ENCODE measurements at places on chromosomes 1 and 21.

DNA sequence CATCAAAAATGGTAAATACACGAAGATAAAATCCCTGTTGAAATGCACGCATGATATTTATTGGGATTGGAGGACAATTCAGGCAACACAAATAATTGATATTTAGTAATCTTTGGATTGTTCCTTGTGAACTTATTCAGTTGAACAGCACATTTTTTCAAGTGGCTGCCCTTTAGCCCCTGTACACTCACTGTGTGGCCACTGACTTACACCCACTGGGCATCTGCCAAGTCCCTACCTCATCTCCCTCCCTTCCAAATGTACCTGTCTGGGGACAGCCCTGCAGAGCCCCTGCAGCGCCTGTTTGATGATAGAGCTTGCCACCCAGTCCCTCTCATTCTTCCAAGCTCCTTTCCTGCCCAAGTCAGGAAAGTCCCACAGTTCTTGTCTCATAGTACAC, 154.3 kb downstream of the GLUL start:
- DNase-seq, result no peak

GRCh38 chr1:39776400-39776713, 5.2 kb upstream of the OXCT2 start:
- DNase-seq, result no peak

DNA sequence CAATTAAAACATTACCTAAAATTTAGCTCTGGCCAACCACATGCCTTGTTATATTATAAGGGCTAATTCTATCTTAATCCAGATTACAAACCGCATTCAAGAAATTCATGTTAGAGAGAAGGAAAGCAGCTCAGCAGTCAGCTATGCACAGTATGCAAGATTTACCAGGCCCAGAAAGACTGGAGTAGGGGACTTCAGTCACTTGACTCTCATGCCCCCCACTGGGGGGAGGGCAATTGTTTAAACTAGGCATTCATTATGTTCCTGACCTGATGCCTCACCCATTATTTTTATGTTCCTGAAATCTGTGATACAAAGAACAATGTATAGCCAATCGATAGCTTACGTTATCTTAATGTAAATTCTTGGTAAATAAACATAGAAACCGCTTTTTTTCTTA, 96.9 kb downstream of the ZNF644 start:
- no peak for DNase-seq

GRCh38 chr1:220631238-220631815, 58.8 kb upstream of the C1orf115 start:
- DNase-seq, result no peak

DNA sequence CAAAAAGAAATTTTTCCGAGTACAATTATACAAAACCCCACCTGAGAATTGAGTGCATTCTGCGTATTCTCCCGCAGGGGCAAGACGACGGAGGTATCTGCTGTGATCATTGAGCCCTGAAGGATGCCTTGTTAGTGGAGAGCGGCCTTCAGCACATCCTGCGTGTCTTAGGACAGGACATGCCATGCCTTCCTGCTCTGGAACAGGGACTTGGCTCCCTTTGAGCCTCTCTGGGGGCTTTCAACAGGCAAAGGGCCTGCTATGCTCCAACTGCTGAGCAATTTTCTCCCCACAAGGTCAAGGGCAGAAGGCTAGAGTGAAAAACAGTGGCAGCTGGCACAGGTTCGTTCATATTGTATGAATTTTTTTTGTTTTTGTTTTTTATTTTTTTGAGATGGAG, 52.4 kb downstream of the TOR1AIP2 start:
- no peak for DNase-seq

GRCh38 chr1:77542813-77543420, 139.5 kb downstream of the ZZZ3 start:
- no peak for DNase-seq

- DNase-seq, result peak; percentile 80
These were observed at the start of gene IARS2 for GRCh38 chr1:220094016-220094911. Gene IARS2 (plus strand): TSS chr1:220094132. CDS start chr1:220094217, 85 bp downstream.

- no peak for DNase-seq
These were observed 38.3 kb downstream of the SNAP47 start for GRCh38 chr1:227773558-227773957.

DNA sequence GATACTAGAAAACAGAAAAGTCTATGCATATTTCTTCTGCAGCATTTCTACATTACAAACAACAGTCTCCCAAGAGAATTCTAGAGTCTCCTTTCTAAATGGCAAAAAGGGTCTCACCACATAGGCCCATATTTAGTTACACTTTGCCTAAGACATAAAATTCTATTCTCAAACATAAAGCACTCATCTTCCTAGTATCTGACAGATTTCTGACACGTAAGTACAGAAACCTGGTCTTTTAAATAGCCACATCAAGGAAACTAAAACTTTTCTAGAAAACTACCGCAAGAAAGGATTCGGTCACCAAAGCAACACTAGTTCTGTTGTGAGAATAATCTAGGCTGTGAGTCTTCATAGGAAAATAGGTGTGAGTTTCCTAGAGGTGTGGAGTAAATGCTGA, 33.6 kb upstream of the CTSK start:
- no peak for DNase-seq

DNA sequence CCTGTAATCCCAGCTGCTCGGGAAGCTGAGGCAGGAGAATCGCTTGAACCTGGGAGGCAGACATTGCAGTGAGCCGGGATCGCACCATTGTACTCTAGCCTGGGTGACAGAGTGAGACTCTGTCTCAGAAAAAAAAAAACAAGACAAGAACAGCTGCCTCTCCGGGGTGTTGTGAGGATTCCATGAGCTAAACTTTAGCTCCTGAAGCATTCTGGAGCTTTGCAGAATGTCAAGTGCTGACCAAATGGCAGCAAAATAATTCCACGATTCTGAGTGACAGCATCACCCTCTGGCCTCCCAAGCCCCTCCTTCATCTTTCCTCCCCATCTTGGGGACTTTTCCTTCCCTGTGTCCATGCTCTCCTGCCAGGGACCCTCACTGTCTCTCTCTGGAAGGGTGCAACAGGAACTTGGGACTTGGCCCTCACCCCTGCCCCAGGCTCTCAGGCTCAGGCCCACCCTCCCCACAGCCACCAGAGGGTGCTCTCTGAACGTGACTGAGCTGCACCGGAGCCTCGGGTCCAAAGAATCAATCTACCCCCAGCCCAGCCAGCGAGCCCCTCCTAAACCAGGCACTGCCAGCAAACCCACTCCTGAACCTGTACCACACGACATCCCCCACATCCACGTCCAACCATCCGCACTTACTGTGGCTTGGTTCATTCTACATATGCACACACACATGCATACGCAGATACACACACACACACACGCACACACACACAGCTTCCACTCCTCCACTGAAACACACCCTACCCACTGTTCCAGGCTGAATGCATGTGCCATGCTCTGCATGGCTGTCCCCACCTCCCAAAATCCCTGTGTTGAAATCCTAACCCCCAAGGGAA, 45.7 kb downstream of the ACOT7 start:
- DNase-seq, result peak; percentile 59

- no peak for DNase-seq
These were observed 27.7 kb upstream of the VWA5B1 start for GRCh38 chr1:20262810-20263534.

DNA sequence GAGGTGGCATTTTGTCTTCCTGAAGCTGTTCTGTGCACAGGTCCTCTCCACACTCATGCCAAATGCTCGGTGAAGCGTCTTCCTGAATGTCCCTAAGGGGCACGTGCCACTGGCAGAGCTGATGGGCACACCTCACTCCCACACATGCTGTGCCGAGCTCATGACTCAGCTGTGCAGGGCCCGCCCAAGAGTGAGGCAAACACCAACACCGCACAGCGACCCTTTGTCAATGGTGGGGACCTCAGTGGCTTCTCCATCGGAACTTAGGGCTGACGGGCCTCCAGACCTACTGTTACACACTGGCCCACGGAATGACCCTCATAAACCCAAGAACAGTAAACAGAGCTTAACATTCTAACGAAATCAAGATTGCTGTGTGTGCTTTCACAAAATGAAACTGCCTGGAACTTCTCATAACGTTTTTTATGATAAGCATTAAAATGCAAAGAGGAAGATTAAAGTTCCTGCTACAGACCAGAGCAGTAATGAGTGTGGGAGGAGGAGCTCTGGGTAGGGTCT, 89.3 kb downstream of the SIM2 start:
- DNase-seq, result peak; percentile 15

- DNase-seq, result no peak
These were observed 47.1 kb downstream of the CACHD1 start for GRCh38 chr1:64516803-64517568.

GRCh38 chr1:46767649-46768282, 31.1 kb upstream of the CYP4B1 start:
- DNase-seq, result no peak

DNA sequence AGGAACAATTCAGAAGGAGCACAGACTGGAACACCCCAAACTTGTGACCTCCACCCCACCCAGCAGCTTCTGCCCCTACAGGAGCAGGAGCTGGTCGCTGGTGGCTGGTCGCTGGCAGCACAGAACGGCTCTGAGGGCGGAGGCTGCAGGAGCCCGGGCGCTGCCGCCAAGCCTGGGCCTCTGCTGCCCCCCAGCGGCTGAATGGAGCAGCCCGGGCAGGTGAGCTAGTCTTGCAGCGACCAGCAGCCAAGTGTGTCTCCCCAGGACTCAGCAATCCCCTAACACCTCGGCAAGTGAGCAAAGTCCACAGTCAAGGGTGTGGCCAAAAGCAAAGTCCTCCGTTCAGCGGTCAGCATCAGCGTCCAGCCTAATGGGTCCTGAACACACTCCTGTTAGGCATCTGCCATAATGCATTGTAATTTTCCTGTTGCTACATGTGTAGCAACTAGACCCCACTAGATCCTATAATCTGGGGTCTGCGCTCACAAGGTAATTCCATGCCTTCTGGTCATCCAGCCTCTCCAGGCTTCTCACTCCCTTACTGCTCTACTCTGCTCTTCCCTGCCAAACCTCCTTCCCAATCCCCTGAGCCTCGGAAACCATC, 12.1 kb upstream of the GJB5 start:
- peak; percentile 65 for DNase-seq

DNA sequence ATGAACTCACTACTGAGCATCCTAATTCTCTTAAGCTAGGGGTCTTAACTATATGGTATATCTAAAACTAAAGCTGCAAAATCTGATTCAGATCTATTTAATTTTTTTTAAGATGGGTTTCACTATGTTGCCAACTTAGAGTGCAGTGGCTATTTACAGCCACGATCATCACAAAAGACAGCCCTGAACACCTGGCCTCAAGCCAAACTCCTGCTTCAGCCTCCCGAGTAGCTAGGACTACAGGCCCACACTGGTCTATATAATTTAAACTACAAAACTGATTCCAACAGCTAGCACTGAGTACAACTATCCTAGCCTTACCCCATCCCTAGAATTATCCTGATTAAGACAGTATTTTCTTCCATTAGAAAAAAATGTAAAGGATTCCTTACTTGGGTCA, 37.1 kb downstream of the EIF4G3 start:
- DNase-seq, result no peak

- DNase-seq, result no peak
These were observed 43.0 kb downstream of the PPP2R5A start for GRCh38 chr1:212328248-212328647.

GRCh38 chr1:24825174-24825573, 79.9 kb downstream of the CLIC4 start:
- no peak for DNase-seq

DNA sequence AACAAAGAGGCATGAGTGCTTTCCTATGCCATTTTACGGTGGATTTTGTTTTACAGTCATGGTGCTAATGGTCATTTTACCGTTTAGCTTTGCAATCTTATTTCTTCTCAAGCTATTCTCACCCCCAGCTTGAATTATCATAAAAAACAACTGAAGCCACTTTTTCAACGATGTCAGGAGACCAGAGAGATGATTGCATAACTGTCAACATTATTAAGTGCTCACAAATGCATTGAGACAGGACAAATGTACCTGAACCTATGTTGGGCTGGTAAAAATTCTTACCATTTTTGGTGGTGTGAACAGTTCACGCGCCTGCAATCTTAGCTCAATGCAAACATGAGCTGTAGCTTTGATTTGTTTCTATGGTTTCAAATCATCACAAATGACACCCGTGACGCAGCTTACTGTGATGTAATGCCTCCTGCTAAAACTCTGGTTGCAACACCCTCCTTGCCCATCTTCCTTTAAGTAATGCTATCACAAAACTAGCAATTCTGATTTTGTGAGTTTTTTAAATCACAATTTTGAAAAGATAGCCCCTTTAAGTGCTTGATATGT, 104.4 kb downstream of the UCHL5 start:
- no peak for DNase-seq

DNA sequence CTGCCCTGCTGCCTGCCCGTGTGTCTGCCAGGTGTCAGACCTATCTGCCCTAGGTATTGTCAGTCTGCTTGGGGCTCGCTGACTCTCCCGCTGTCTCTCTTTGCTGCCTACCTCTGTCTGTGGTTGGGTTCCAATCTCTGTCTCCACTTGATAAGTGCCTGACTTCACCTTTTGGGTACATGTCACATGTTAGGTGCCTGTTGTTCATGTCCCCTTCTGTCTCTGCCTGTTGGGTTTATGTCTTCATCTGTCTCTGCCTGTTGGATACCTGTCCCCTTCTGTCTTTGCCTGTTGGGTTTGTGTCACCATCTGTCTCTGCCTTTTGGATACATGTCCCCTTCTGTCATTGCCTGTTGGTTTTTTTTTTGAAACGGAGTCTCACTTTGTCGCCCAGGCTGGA, 14.6 kb downstream of the RPS6KA1 start:
- peak; percentile 54 for DNase-seq

- peak; percentile 47 for DNase-seq
These were observed 131.1 kb downstream of the NFIA start for GRCh38 chr1:61213245-61214011.

DNA sequence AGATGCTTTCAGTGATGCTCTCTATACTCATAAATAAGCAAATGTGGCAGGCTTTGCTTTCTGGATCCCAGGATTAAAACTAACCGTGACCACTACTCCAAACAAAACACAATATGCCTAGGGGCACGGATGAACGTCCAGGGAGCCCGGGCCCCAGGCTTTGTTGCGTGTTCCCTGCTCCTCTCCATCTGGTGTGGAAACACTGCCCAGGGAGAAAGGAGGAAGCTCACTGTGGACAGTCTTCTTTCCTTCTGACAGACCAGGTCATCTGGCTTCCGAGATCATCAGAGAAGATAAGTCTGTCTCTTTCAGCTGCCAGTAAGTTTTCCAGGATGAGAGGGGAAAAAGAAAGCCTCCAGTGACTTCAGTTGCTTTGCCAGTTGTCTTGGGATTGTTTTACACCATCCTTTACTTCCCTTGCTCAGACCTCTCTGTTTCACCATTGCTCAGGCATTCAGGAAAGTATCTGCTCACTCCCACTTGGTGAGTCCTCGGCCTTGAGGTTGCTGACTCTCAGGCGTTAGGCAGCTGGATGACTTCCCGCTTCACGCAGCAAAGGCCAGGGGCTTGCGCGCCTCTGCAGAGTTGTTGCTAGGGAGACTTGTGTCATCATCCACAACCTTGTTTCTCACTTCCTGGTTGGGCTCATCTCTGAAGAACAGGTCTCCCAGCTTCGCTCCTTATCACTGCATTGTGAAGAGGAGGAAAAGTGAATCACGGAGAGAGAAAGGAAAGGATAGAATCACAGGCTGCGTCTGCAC, 20.6 kb upstream of the PGD start:
- no peak for DNase-seq

GRCh38 chr1:82994616-82995263, 1004.2 kb downstream of the TTLL7 start:
- DNase-seq, result no peak

- no peak for DNase-seq
These were observed 32.7 kb downstream of the TM2D1 start for GRCh38 chr1:61692155-61692800.
